ENCODE measurements at places on chromosomes 1 and 21.

GRCh38 chr1:230581446-230582079 lies 60.7 kb upstream of the COG2 start:
- DNase-seq, result no peak

DNA sequence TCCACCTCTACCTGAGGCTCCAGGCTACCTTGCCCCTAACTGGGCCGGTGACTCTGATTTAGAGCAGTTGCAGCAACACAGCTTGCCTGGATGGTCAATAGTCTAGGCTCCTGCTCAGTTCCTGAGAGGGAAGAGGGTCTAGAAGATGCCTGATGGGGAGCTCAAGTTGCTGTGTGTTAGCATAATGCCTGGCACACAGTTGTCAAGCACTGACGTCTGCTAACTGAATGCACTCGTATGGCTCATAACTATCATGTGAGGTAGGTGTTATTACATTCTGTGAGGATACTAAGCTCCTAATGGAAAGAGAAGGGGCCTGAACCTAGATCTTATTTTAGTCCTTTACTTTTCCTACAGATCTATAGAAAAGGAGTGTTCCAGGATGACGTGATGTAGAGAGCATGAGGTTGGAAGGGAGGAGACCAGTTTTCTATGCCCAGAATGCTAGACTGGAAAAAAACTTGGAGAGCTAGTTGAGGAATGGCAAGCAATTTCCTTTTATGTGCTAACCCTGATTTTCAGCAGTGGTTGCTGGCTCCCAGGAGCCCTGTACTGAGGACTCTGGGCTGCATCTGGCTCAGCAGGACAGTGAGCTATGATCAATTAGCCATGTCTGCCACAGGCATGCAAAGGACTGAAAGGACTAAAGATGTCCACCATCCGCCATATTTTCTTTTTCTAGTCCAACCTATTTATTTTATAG lies 30.0 kb downstream of the FAM78B start:
- no peak for DNase-seq

DNA sequence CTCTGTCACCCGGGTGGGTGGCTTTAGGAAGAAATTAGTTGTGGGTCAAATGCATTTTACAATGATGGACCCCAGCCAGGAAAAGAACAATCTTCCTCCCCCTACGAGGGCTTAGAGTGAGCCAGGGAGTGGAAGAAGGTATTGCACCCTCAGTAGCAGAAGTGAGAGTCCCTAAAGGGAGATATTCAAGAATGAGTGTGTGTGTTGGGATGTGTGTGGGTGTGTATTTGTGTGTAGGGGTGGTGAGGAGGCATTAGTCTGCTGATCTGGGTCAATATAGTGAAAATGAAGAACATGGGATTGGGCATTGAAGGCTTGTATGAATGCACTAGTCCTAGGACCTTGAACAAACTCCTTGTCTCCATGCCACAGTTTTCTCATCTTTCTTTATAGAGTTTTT lies 85.2 kb upstream of the RUNX1 start:
- no peak for DNase-seq

DNA sequence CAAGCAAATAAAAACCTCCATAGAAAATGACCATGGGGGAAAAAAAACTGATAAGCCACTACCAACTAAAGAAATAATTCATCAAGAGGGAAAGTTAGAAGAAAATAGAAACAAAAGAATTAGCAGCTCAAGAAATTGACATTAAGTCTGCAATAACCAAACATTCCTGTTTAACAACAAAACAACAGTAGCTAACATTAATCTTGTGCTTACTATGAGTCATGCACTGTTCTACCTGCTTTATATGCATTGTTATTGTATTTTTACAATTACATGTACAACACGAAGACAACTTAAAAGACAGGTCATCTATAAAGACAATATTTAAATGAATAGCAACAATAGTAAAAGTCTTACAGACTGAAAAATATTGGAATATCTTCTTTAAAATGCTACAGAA lies 34.4 kb upstream of the LRRC7 start:
- DNase-seq, result no peak

GRCh38 chr1:74530892-74531291 lies 18.5 kb upstream of the LRRC53 start:
- no peak for DNase-seq

DNA sequence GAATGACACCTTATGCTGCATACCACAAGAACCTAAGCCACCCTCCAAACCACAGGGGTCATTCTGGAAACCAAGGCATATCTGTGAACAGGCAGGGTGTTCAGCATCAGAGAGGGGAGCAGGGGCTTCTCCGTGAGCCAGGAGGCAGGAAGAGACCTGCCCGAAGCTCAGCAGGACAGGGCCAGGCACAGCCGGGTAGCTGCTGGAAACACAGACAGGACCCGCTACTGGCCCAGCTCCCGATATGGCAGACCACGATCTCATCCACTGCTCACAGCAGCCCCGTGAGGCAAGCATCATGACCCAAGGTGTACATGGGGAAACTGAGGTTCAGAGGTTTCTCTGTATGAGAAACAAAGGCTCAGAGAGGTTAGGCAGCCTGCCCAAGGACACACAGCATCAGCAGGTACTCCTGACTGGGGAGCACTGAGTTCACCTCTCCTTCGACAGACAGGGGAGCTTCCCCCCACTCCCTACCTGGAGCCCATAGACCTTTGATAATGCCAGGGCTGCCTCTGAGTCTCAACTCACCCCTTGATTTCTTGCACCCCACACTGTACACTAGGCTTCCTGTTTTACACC lies 317.7 kb downstream of the MATN1 start:
- DNase-seq, result no peak

- no peak for DNase-seq
These were observed 7.2 kb upstream of the GNG12 start for GRCh38 chr1:67840449-67840848.

DNA sequence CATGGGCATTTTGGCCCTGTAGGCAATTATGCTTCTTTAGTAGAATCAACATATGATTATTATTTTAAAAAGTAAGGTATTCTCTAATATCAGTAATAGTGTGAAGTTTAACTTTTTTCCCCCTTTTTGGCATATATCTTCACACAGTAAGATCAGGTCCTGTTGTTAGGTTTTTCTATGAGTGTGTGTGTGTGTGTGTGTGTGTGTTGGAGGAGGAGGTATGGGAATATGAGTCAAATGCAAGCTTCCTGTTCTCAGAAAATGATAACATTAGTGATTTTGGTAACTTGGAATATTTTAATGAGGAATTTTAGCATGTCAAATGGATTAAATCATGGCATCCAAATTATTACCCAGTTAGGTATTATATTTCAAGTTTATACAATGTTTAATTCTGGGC lies 65.8 kb upstream of the BCL10 start:
- no peak for DNase-seq

DNA sequence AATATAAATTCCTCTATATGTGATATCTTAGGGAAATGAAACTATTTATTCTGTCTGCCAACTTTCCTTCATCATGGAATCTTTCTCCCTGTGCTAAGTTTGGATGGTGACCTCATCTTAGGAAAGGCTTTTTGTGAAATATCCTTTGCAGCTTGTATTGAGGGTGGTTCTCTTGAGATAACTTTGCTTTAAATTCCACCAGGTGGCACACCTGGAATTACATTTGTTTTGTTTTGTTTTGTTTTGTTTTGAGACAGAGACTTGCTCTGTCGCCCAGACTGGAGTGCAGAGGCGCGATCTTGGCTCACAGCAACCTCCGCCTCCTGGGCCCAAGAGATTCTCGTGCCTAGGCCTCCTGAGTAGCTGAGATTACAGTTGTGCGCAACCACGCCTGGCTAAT lies 7.6 kb upstream of the CD1A start:
- DNase-seq, result no peak

GRCh38 chr1:153659656-153660055 lies 1.2 kb downstream of the SNAPIN start:
- no peak for DNase-seq

DNA sequence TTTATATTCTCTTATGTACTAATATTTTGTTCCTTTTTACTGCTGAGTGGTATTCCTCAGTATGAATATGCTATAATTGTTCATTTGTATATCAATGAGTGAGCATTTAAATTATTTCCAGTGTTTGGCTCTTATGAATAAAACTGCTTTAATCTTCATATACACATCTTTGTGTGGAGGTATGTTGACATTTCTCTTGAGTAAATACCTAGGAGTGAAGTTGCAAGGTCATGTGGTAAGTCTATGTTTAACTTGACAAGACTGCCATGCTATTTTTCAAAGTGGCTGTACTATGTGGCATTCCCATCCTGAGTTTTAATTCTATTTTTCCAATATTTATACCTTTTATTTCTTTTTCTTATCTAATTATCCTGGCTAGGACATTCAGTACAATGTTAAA lies 124.2 kb downstream of the ADSS2 start:
- no peak for DNase-seq

DNA sequence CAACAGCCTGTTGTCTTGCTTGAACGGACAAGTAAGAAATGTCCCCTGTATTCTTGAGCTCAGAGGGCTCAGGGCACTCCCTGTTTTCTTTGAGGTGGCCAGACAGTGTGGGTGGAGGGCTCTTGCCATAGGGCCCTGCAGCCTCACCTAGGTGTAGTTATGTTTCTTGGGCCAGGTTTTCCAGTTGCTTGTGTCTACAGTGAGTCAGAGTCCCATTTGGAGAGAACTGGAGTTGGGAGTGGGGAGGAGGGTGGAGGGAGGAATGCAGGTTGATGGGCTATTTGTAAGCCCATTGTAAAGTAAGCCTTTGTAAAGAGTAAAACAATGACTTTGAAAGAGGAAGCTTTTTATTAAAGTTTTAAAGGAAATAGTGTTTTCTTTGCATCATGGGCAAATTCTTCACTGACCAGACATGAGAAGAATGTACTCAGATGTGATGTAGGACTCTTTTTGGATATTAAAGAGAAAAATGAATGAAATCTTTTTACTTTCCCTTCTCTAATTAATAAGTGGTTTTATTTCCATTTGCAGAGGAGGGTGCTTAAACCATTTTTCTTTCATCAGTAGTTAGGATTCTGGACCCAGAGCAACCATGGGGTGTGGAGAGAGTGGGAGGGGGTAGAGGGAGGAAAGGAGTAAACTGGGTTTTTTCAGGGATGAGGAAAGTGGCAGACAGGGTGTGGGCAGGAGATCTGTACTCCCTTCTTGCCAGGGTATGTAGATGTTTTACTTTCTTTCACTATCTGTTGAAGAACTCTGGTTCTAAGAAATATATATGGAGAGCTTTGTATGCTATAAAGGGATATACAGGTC lies 45.1 kb upstream of the MACF1 start:
- DNase-seq, result no peak

DNA sequence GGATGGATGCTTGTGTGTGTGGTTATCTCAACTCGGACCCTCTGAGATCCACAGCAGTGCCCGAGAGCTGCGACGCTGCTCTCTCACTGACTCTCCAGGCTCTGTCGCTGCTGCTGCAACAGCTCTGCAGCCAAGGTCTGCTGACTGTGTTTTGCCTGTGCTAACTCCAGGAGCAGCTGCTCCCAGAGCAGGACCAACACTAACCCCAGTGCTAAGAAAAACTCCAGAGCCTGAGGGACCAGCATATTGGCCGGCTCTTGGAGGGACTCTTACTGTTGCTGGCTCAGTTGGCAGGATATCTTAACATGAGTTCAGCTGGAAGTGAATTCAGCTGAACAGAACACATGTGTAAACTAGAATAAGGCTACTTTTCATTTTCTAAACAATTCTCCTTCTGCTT lies 4.4 kb downstream of the LCE2C start:
- no peak for DNase-seq

GRCh38 chr1:28232558-28233263 lies at the start of gene DNAJC8:
TSS of gene DNAJC8 (minus strand) at chr1:28233029. CDS start at chr1:28232998, 31 bp downstream.
- DNase-seq, result peak; percentile 97

- DNase-seq, result no peak
These were observed 15.5 kb upstream of the TFF3 start for GRCh38 chr21:42330380-42331371.

GRCh38 chr1:40673452-40673851 lies 8.0 kb upstream of the RIMS3 start:
- DNase-seq, result no peak

DNA sequence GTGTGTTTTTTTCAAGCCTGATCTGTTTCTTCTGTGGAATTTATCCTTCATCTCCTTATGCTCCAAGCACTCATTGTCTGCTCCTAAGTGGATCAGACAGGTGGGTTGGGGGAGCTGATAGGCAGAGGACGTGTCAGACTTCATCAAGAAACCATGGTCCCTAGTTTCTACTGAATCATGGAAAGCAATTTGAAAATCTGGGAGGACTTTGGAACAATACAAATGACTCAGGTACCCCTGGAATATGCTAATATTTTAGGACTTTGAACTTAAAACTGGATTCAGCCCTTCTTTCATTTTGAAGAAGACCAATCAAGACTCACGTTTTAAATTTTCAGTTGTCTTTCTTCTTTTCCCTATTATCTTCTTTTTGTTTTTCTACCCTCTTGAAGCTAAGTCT lies 7.7 kb downstream of the ABCG1 start:
- no peak for DNase-seq

GRCh38 chr1:204287466-204287891 lies 72.2 kb downstream of the PLEKHA6 start:
- no peak for DNase-seq

DNA sequence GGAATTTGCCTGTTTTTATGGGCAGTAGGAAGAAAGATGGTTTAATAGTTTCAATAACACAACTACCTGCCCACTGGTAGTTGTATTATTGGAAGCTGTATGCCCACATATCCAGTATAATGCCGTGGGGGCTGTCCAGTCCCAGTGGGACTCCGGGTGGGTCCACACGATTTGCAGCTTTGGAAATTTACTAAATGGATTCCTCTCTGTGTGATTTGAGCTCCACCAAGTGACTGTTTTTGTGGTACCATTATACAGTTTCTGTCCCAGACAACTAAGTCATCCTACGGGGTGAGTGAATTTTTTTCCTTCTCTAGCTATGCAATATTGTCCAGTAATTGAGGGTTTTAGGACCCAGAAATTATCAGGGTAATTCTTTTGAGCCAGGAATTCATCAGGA lies 86.8 kb downstream of the PLA2G4A start:
- no peak for DNase-seq

GRCh38 chr1:101465941-101466340 lies 229.1 kb downstream of the S1PR1 start:
- no peak for DNase-seq

GRCh38 chr1:107670397-107671040 lies 294.5 kb downstream of the VAV3 start:
- no peak for DNase-seq

DNA sequence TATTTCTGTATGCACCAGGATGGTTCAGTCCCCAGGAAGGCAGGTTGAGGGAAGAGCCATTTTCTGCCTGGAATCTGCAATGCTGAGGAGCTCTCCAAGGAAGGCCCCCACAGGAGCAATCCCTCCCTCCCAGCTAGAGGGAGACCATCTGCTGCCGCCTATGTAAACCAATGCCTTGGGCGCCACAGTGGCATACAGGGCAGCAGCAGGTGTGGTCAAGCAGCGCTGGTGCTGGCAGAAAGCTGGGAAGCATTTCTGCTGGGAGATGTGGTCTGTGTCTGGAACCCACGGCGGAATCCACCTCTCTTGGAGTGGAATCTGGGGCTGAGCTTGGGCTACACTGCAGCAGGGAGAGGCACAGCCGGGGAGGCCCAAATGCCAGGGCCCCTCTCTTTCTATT lies 283.3 kb downstream of the RRAGC start:
- DNase-seq, result no peak

- DNase-seq, result no peak
These were observed 77.8 kb downstream of the HSF2BP start for GRCh38 chr21:43581453-43581852.
